ENCODE measurements at places on chromosomes 1 and 21.

GRCh38 chr1:19333587-19334354 is 21.6 kb downstream of the SLC66A1 start:
- DNase-seq, result no peak

DNA sequence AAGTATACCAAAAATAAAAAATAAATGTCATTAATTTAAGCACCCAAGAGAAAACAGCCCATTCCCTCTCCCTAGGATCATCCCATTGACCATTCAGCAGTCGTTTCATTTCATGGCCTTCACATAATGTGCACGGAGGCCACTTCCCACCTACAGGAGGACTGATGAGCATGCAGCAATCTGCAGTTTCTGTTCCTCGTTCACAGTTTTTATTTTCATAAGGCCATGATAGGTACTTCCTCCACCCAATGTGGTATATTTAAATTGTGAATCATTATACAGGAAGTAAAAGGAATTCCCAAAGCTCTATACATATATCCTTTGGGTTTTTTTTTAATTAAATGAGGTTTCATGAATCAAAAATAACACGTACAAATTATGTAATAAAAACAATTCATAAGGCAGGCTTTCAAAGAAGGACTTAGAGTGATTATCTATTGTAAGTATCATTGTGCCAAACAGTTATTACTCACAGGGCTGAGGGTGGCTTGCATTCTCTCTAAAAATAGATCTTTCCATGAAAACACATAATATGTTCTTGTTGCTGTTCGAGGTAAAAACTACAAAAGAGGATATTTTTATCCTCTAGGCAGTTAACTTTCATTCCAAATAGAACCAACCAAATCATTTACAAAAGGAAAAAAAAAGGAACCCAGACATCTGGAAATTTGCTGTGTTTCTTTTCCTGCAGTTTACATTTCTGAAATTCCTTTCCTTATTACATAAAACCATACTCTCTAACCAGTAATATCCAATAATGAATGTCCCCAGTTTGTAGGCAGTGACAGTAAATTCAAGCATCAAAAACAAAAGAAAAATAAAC is 27.5 kb upstream of the SLC44A3 start:
- DNase-seq, result no peak

GRCh38 chr1:162599451-162599850 is 32.8 kb upstream of the DDR2 start:
- no peak for DNase-seq

DNA sequence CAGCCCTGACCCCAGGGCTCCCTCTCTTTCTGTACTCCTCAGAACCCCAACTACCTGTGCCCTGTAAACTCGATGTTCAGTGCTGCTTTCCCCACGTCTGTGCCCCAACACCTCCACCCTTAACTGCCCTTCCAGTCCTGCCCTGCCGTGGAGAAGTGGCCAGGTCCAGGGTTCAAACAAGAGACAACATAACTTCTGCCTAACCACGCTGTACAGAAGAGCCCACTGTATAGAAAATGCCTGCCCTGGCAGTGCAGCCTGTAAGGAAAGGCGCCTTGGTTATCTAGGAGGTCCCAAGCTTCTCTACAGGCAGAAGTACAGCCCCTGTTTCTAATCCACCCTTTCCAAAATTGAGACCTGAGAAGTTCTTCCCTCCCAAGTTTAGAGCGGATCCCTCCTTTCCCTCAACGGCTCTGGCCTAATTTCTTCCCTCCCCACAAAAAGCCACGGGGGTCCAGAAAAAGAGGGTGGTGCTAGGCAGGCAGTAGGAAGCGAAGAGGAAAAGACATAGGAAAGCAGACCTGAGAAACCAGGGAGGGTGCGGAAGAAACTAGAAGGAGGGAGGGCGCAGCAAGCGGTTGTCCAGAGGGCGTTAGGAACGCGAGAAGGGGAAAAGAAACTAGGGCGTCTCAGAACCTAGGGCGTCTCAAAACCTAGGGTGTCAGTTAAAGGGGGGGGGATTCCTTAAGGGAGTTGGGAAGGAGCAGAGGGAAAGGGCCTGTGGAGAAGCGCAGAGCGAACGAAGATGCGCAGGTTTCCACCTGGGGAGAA is 3.2 kb downstream of the DMRTA2 start:
- DNase-seq, result no peak

GRCh38 chr1:158969166-158969565 is 37.8 kb downstream of the PYHIN1 start:
- no peak for DNase-seq

All from progenitor cell of endocrine pancreas (in vitro differentiated cells).